ENCODE measurements at places on chromosomes 6 and 20.

DNA sequence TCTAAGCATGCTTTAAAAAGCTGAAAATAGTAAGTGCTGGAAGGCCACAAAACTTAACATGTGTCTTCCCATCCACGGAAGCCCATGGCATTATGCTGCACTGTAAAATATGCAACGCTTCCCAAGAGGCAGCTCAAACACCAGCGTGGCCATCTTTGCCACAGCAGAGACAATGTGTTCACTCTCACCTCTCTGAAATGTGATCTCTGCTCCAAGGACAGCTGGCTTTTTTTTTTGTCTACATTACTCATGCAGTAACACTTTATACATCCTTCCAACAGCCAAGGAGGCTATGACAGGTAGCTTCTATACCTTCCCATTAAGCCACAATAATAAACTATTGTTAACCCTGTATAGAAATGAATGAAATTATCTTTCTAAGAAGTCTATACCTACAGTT, 49.2 kb downstream of the BLOC1S5 start:
- DNase-seq: no peak

DNA sequence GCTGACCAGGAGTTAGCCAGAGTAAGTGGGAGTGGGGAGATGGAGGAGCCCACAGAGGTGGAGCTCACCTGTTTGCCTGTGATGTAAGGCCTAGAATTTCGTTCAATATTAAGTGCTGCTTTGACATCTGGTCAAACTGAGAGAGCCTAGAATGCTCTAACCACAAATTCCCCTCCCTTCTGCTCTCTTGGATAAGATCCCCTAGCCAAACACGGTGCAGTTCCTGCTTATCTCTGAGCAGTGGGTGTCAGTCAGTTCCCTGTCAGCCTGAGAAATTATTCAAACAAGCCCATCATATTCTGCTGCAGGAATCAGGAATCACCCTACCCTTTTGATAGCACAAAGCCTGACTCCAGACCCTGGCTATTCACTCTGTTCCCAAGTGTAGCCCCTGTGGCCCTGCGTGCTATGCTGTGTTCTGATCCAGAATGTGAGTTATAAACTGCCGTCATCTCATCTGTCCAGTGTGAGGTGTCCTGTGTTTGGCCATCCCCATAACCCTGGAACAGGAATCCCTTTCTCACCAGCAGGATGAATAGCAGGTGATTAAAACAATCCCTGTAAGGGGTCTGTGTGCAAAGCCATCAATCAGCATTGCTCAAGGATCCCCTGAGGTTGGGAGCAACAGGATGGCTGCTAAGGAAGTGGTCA, 31.8 kb upstream of the ZNF133 start:
- DNase-seq: no peak

DNA sequence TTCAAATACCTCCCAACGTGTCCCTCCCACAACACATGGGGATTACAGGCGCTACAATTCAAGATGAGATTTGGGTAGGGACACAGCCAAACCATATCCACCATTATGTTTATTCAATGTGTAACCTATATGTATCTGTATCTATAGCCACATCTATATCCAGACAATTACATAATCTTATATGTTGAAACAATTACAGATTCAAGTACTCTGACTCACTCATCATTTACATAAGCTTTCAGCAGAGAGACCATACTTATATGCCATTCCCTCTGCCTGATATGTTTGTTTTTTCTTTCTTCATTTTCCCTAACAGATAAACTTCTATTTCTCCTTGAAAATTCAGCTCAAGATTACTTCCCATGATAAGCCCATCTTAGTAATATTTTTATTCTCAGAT, 163.6 kb downstream of the LAMA2 start:
- DNase-seq: no peak

GRCh38 chr6:160426136-160426535, 78.0 kb downstream of the SLC22A3 start:
- DNase-seq: no peak

GRCh38 chr20:34426026-34426425, 63.0 kb downstream of the ITCH start:
- DNase-seq: no peak

DNA sequence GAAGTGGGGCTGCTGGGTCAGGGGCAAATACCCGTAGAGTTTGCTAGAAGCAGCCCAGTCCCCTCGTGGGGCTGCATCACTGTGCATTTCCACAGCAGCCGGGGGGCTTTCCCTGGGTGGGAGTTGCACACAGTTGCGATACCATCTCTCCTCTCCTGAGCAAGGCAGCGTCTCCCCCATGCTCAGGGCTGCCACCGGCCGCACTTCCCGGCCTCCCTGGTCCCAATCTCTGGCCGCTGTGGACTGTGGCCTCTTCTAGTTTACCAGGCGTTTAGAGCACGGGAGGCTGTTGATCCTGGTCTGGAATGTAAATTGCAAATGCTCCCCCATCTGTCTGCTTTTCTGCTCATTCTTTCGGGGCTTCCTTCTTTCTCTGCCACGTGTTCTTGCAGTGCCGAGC, 31.1 kb downstream of the OSBPL2 start:
- DNase-seq: no peak

- DNase-seq: no peak
Observed at GRCh38 chr6:56995347-56995902, 40.5 kb downstream of the BEND6 start.

GRCh38 chr6:43075670-43076463, at the start of gene PTK7:
TSS of gene PTK7 (plus strand) at chr6:43076314. CDS start at chr6:43076489, 175 bp downstream.
- no peak for DNase-seq

DNA sequence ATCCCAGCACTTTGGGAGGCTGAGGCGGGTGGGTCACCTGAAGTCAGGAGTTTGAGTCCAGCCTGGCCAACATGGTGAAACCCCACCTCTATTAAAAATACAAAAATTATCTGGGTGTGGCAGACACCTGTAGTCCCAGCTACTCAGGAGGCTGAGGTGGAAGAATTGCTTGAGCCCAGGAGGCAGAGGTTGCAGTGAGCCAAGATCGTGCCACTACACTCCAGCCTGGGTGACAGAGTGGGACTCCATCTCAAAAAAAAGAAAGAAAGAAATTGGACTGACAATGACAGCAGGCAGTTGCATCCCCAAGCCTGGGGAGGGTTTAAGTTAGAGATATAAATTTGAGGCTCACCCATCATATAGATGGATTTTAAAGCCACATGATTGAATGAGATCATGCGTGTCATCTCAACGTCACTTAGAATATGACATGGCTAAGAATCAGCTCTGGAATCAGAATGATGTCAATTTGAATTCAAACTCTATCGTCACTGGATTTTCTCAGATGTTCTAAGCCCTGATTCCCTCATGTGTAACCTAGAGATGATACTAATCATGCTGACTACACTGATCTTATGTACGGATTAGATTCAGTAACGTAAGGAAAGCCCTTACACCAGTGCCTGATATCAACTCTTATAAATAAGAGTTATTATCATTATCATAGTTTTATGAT, 534.0 kb upstream of the JARID2 start:
- no peak for DNase-seq

GRCh38 chr6:35601331-35602132, 87.2 kb downstream of the FKBP5 start:
- peak; percentile 81 for DNase-seq

GRCh38 chr6:14732844-14733757, 512.8 kb upstream of the JARID2 start:
- DNase-seq: no peak

GRCh38 chr6:72740135-72740534, 118.3 kb downstream of the KCNQ5 start:
- no peak for DNase-seq

DNA sequence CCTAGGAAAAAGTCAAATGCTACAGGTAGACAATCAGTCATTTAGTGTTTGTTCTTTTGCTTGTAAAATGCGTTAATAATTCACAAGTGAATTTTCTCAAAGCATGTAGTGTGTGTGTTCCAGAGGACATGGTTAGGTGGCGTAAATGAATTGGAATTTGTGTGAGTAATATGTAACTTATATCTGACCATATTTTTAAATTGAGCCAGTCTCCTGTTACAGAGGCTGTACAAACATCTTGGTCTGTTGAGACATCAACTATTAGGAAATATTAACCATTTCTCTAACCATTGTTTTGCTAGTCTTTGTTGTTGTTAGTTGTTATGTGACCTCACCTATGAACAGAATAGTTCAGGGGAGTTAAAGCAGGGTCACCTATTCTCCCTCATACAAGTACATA, 22.7 kb downstream of the MCM8 start:
- DNase-seq: no peak

GRCh38 chr6:169752074-169752623, 727 bp downstream of the ERMARD start:
- DNase-seq: no peak

DNA sequence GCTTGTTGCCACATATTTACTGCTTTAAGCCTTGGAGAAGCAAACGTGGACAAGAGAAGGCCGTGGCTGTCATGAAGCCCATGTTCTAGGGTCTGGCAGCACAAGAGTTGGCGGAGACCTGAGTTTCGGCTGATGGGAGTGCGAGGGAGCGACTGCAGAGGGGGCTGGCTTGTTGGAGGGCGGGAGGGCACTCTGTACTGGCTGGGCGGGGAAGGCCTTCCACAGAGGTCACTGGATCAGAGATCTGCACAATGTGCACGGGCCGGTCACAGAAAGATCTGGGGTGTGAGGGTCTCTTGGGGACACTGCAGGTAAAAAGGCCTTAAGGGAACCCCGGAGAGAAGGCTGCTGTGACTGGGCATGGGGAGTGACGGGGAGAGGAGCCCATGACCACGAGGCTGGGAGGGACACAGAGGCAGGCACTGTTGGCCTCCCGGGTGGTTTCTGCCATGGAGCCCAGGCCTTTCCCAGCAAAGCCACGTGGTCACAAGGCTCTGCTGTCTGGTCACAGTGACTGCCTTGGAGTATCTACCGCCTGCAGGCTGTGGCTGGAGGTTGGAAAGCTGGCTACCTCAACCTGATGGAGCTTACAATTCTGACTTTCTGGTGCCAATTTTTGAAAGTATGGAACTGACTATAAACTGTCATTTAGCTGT, 23.8 kb downstream of the FOXC1 start:
- no peak for DNase-seq

- DNase-seq: no peak
Observed at GRCh38 chr6:165469483-165469882, 160.1 kb upstream of the C6orf118 start.

- no peak for DNase-seq
Observed at GRCh38 chr6:961407-961960, 268.5 kb upstream of the EXOC2 start.

Data from T-helper 1 cell (primary cell).